Central memory CD8-positive, alpha-beta T cell (primary cell): ENCODE measurements at places on chromosomes 11 and 22.

DNA sequence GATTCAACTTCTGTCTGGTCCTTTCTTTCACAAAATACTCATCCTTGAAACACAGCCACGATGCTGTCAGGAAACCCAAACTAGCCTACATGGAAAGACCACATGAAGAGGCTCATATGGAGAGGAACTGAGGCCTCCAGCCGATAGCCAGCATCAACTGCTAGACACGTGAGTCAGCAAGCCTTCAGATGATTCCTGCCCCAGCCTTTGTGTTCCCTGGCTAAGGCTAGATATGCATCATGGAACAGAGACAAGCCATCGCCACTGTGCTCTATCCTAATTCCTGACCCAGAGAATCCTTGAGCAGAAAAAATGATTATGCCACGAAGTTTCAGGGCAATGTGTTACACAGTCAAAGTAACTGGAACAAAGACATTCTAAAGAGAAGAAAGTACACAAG lies 75.5 kb downstream of the ENTHD1 start:
- H3K27me3 ChIP-seq = no peaks in the 10 kb centered on the region
- no peaks in the 10 kb centered on the region for H3K36me3 ChIP-seq
- no peak overlapping the region for H3K27ac ChIP-seq

DNA sequence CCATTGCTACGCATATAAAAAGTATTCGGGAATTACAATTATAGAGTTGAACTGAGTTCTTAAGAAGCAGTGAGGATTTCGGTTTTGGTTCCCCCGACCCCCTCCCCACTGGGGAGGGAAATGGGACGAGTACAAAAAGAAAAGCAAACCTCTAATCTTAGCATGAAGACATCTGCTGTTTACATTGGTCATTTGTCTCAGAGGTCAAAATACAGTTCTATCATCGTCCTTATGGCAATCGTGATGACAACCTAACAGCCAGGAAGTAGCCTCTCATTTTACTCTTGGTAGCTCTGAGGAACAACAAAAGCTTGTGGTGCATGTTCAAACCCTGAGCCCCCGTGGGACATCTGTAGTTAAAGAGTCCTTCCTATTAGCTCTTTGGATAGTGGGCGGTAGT lies 3.2 kb upstream of the PRSS23 start:
- peaks cover 13% of the 10 kb centered on the region for H3K27me3 ChIP-seq
- no peak overlapping the region for H3K27ac ChIP-seq
- peaks cover 2% of the 10 kb centered on the region for H3K36me3 ChIP-seq
- no peak for DNase-seq
- H3K4me1 ChIP-seq = peaks cover 21% of the 10 kb centered on the region

DNA sequence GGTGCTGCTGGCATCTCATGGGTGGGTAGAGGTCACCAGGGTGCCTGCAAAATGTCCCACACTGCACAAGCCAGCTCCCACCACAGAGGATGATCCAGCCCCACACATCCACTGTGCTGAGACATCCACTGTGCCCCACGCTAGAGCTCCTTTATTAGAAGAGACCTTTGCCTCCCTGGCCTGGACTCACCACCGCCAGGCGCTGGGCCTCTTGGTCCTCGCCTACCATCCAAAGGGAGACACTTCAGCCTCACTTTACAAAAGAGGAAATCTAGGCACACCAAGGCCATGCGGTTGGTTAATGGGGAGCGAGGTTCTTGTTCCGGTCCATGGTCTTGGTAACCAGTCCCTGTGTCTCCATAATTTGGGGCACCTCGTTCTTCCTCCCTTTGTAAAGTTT lies 3.4 kb upstream of the ANO1 start:
- no peak overlapping the region for H3K4me3 ChIP-seq
- no peaks in the 10 kb centered on the region for H3K4me1 ChIP-seq
- DNase-seq = no peak
- peaks cover 84% of the 10 kb centered on the region for H3K27me3 ChIP-seq

GRCh38 chr11:95908826-95909225 lies 15.1 kb downstream of the MTMR2 start:
- H3K4me1 ChIP-seq = peaks cover 24% of the 10 kb centered on the region
- H3K36me3 ChIP-seq = peaks cover 3% of the 10 kb centered on the region
- no peak overlapping the region for H3K27ac ChIP-seq
- H3K4me3 ChIP-seq = no peak overlapping the region
- H3K27me3 ChIP-seq = no peaks in the 10 kb centered on the region

DNA sequence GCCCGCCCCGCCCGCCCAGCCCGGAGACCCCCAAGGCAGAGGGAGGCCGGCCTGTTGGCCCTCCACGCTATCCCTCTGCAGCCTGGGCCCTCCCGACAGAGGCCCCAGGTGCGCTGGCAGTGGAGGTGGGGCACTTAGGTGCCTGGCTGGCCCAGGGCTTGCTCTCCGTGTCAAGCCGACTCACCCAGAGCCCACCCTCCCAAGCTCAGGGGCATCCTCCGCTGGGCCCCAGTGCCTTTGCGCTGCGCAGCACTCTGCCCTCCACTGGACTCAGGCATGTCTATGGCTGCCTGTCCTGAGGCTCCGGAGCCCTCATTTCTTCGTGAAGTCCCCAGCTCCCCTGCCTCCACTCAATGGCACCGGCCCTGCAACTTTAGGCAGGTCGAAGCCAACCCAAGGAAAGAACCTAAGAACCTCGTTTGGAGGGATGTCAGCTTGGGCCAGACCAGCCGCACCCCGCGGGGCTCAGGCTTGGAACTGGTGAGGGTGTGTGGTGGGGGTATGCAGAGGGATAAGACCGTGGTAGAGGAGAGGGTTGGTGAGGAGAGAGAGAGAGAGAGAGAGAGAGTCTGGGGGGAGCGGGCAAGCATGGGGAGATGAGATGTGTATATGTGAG lies 6.1 kb downstream of the SMIM45 start:
- no peak for DNase-seq
- H3K4me3 ChIP-seq = peak overlapping the region; percentile 47
- H3K27ac ChIP-seq = peak overlapping the region; percentile 76
- no peaks in the 10 kb centered on the region for H3K27me3 ChIP-seq
- H3K4me1 ChIP-seq = peaks cover 5% of the 10 kb centered on the region

GRCh38 chr11:31089117-31089516 lies 280.4 kb downstream of the DCDC1 start:
- H3K27ac ChIP-seq = no peak overlapping the region
- no peaks in the 10 kb centered on the region for H3K4me1 ChIP-seq
- H3K36me3 ChIP-seq = peaks cover 2% of the 10 kb centered on the region
- DNase-seq = no peak

- no peaks in the 10 kb centered on the region for H3K4me1 ChIP-seq
- H3K27ac ChIP-seq = no peak within 1 kb of the TSS
- no peak for DNase-seq
- H3K27me3 ChIP-seq = peaks cover 20% of the 10 kb centered on the region
- H3K36me3 ChIP-seq = no peaks in the 10 kb centered on the region
- H3K4me3 ChIP-seq = no peak within 1 kb of the TSS
These were observed at the start of gene C11orf86 for GRCh38 chr11:66974724-66975404. Gene C11orf86 (plus strand): TSS chr11:66975304. CDS start chr11:66975363, 59 bp downstream.

GRCh38 chr22:46911346-46911745 lies 148.9 kb downstream of the TBC1D22A start:
- no peaks in the 10 kb centered on the region for H3K27me3 ChIP-seq
- peaks cover 25% of the 10 kb centered on the region for H3K4me1 ChIP-seq
- no peak overlapping the region for H3K27ac ChIP-seq
- DNase-seq = no peak
